Suppressor macrophage treated with lipopolysaccharide for 1 hour (primary cell): ENCODE measurements at places on chromosomes 7 and 10.

GRCh38 chr7:107960272-107960671 is 42.7 kb downstream of the LAMB1 start:
- no peak for DNase-seq

- peak; percentile 68 for DNase-seq
These were observed 309.7 kb downstream of the CSTF2T start for GRCh38 chr10:51389415-51390321.

GRCh38 chr10:7027913-7028808 is 382.7 kb downstream of the SFMBT2 start:
- peak; percentile 62 for DNase-seq

- DNase-seq: no peak
These were observed 91.0 kb upstream of the LRRTM3 start for GRCh38 chr10:66834802-66835201.

DNA sequence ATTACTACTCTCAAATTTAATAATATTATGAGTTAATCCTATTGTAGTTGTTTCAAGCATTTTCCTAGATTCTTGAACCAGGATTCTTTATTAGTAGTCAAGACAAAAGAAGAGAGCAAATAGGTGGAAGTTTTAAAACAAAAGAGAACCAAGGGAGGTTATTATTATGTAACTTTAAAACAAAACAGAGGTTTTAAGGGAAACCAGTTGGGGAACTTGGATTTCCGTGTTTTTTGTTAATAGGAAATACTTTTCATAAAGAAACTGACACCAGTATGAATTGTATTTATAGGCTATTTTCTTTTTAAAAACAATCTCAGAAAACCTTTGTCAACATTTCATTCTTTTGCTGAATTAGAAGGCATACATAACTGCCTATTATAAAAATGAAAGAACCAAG is 183.9 kb downstream of the WNT2 start:
- peak; percentile 57 for DNase-seq

DNA sequence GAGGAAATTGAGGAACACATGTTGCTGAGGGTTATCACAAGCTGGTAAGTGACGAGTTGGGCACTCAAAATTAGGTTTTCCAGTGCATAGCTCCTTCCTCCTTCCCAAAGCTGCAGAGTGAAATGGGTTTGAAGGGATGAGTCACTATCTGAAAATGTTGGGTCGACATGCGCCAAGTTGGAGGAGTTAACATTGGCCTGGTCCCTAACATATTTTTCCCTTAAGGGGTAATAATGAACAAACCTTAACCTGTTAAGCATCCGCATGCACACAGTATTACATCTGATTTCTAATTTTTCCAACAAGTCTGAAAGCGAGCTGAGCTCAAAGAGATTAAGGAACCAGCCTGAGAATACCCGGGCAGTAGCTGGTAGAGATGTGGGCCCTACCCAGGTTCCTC is 20.7 kb upstream of the TECTB start:
- DNase-seq: no peak
